ENCODE measurements at places on chromosomes 3 and 15. TPM values are rescaled to one million over a fixed set of nuclear protein-coding genes. Genes with fewer than 3 reads are reported as not detected.

- DNase-seq: no peak
These were observed 2.0 kb downstream of the CCR5 start for GRCh38 chr3:46372492-46373359.

DNA sequence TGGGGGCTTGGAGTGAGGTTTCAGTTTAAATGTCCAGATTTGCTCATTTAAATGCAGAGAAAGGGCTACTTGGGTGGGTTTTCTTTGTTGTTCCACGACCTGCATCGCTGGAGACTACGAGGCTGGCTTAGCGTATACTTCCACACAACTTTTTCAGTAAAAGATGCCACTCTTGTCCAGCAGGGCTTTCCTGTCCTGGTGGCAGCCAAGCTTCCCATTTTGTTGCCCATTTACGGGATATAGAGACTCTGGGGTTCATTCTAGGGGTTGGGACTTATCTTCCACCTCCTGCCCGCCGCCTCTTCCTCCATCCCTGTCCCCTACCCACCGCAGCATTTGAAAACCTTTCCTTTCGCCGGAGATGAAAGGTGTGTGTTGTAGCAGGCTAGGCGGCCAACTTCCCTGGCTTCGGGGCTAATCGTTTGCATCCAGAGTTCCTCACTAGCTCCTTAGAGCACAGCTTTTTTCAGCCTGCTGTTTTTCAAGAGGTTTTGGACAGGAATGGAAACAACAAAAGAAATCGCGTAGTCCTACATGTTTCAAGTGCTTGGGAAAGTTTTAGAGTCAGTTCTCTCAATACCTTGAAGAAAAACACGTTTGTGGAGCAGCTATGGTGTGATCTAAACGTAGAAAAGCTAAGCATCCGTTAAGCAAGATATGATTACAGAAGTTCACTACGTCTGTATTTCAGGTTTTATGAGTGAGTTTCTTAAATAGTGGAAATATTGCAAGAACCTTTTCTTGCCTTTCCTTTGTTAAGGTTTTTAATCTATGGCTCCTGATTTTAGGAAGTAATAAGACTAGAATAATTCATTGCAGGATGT, 843 bp downstream of the CHRNA5 start:
- no peak for DNase-seq

DNA sequence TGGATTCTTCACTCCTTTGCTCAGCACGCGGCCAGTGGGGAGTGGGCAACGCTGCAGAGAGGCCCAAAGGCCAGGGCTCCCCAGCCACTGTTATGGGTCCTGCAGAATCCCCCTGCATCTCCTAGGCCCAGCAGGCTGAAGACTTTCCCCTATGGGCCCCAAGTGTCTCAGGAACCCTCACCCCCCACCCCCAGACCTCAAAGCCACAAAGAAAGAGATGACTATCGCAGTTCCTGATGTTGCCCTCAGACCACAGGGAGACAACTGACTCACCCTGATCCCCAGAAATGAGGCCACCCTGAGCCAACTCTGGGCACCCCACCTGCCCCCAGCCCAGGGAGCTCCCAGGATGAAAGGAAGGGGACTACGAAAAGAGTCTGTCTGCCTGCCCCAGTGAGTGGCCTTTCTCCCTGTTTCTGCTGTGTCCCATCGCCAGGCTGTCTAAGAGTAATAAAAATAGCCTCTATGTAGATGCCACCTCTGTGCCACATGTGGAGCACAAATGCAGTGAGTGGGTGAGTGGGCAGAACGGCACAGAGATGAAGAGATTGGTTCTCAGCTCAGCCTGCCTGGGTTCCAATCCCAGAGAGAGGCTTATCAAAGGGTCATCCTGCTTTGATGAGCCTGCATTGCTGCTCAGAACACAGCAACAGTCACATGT, 283.0 kb downstream of the UACA start:
- DNase-seq: no peak

Gene SRPRB
- 27.6 TPM for total RNA-seq

Gene CCR8
- total RNA-seq: not detected

DNA sequence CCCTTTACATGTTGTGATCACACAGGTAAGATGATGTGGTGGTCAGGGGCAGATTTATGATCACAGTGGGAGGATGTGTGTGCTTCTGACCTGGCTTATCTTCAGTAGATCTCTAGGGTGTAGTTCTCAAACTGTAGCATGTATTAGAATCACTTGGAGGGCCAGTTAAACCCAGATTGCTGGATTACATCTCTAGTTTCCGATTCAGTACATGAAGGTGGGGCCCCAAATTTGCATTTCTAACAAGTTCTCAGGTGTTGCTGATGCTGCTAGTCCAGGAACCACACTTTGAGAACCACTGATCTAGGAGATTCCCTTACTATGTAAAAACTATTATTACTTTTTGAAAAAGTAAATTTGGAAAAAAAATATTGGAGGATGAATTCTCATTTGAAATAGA, 199.3 kb upstream of the GOLIM4 start:
- DNase-seq: no peak

Gene APEH
- total RNA-seq: 81.4 TPM

Gene ABHD6
- 4.9 TPM for total RNA-seq

- no peak for DNase-seq
These were observed 101.6 kb downstream of the ST6GAL1 start for GRCh38 chr3:187031934-187032333.

Gene FBXW12
- total RNA-seq: not detected

Gene GP9
- total RNA-seq: 0.27 TPM

DNA sequence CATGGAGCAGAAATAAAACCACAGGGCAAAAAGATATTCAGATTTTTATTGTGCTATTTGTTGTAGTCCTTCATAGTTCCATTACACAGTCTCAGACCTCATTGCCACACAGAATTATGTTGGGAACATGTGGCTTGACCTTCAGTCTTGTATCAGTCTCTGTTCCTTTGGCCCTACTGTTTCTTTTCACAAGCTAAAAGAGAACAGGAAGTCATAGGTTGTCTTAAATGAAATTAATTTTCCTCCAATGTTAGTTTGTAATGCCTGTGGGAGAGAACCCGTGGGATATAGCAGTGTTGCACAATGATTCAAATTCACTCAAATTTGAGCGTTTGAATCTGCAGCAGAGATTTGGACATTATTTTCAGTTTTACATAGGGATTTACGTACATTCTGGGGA, 359.9 kb downstream of the LRTM1 start:
- DNase-seq: no peak

Gene ZCWPW2
- 2.1 TPM for total RNA-seq

Gene APBA2
- 0.57 TPM for total RNA-seq

GRCh38 chr3:109070211-109070610, 47.7 kb downstream of the MORC1 start:
- no peak for DNase-seq

Gene WDR49
- 3.4 TPM for total RNA-seq

DNA sequence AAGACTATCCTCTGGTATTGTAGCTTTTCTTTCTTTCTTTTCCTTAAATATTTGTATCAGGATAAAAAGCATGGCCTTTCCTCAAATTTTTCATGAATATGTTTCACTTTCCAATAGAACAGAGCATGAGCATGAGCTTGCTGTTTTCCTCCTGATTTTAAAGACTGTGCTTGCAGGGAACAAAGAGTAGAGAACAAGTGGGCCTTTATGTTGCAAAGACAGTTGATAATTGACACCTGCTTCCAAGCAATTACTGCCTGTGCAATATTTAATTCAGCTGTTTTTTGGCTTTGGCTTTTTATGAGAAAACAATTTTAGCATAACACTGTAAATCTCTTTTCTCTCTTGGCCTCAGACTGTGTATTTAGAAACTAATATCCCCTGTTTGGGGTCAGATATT, 263.6 kb upstream of the AZI2 start:
- DNase-seq: no peak

- no peak for DNase-seq
These were observed 1438.2 kb downstream of the ZPLD1 start for GRCh38 chr3:103873021-103873420.

- DNase-seq: no peak
These were observed 1081.7 kb downstream of the NAALADL2 start for GRCh38 chr3:175940881-175941280.

- DNase-seq: no peak
These were observed 157.9 kb downstream of the CHL1 start for GRCh38 chr3:354432-354831.

Gene HRH1
- total RNA-seq: 4.8 TPM

GRCh38 chr15:38398134-38398533, 55.8 kb upstream of the FAM98B start:
- no peak for DNase-seq

DNA sequence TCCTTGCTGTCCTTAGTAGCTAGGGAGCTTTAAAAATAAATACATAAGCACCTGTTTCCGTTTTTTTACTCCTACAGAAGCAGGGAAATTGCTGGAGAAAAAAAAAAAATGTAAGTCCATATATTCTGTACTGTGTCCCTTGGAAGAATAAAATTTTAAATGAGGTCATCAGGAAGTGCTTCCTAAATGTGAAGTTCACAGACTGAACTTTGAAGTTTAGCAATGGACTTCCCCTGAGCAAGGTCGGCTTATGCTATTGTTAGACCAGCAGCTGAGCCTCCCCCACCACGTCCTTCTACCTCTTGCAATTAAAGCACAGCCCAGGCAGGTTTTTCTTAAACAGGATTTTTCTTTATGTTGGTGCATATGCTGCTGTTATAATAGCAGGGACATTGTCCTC, 26.3 kb downstream of the LIPC start:
- DNase-seq: no peak

- no peak for DNase-seq
These were observed 87.0 kb upstream of the NECTIN3 start for GRCh38 chr3:110984456-110985250.

DNA sequence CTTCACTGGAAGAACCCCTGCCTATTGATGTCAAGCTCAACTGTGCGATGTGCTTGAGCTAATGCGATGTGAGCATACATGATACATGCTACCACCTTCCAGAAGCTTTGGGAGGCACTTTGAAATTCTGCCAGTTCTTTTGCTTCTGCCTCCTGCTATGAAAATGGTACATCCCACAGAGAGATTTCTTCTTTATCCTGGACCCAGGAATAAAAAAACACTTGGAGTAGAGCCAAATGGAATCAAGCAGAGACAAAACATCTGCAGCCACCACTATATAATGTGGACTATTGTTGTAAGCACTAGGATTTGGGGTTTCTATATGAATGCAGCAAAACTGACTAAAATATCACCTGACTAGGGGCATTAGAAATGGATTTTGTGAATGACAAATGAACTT, 119.9 kb upstream of the GAP43 start:
- DNase-seq: no peak

GRCh38 chr15:76260246-76260938, 50.9 kb downstream of the ETFA start:
- no peak for DNase-seq

Gene ZWILCH
- total RNA-seq: 3.7 TPM

DNA sequence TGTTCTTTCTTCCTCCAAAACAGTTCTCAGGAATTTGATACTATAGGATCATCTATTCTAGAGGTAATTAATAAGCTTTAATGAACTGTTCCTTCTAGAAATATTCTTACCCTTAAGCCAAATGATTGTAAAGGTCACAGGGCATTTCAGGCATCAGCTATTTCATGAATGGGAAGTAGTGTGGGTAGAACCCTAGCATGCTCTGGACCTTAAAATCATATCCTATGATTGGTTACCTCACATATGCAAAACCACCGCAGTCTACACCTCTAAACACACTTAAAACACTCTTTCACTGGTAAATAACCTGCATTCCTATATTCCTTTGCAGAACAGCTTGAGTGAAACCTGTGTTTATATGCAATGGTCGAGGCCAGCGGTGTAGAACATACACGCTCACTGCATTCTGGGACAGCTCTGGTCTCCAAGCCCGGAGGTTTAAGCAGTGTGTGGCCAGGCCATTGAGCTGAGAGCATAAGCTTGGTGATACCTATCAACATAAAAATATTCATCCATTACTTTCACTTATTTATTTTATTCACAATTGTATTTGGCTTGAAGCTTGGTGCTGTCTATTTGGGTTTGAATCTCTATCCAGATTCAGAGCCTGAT, 87.7 kb upstream of the RASGRP1 start:
- no peak for DNase-seq

- no peak for DNase-seq
These were observed 8.6 kb downstream of the GLT8D1 start for GRCh38 chr3:52696830-52697631.

- DNase-seq: no peak
These were observed 13.2 kb downstream of the SPSB4 start for GRCh38 chr3:141064255-141064926.

Gene LRRC3B
- 0.43 TPM for total RNA-seq

Gene CACNA2D2
- total RNA-seq: 1.4 TPM

GRCh38 chr3:134839990-134840389, 44.9 kb downstream of the EPHB1 start:
- DNase-seq: no peak

Gene MAP1A
- 182 TPM for total RNA-seq

DNA sequence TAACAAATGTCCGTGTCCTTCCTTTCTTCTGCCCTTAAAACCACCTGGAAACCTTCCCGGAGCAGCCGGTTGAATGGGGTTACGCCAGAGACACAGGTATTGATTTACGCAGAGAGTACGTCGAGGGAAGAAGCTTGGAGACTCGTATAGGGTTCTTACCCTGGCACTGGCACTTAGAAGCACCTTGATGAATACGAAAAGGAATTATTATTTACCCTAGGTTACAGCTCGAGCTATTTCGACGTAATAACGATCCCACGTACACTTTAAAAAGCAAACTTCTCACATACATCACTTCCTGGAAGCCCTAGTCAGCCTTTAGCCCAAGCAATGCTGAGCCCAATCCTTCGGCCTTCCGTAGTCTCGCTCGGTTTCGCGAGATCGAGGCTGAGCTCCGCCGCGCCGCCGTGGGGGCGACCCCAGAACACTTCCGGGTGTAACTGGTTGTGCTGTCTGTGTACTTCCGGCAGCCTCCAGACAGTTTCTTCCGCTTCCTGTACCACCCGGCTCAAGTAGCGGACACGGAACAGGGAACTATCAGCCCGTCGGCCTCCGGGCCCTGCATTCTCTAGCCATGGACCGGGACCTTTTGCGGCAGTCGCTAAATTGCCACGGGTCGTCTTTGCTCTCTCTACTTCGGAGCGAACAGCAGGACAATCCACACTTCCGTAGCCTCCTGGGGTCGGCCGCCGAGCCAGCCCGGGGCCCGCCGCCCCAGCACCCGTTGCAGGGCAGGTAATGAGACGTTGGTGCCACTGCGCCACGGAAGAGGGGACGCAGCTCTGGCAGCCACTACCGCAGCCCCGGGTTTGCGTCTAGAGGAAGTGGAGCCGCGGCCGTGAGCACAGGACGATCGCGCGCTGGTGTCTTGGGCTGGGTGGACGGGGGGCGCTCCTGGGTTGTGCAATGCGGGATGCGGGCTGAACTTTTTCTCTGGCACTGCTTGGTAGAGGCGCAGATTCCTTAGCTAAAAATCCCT, at the start of gene TTC14:
Gene TTC14 (plus strand): TSS at position 476 of the 979 bp plus-strand sequence. CDS start 99 bp downstream, at position 575.
- peak; percentile 96 for DNase-seq

Gene GLCE
- 6.2 TPM for total RNA-seq

DNA sequence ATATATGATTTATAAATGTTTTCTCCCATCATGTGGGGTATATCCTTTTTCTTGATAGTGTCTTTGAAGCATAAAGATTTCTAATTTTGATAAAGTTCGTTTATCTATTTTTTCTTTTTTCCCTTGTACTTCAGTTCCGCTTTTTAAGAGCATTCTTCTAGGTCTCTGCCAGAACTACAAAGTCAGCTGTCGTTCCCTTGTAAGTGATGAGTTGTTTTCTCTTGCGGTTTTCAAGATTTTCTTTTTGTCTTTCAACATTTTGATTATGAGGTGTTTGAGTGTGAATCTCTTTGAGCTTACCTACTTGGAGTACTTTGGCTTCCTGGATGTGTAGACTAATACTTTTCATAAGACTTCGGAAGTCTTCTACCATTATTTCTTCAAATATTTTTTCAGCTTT, 9.3 kb upstream of the PRICKLE2 start:
- DNase-seq: no peak

Measured in cardiac septum (tissue), 1 donor.